CD4-positive, alpha-beta T cell treated with Interleukin-15 for 1 hour (primary cell): ENCODE measurements at places on chromosomes 6 and 20.

DNA sequence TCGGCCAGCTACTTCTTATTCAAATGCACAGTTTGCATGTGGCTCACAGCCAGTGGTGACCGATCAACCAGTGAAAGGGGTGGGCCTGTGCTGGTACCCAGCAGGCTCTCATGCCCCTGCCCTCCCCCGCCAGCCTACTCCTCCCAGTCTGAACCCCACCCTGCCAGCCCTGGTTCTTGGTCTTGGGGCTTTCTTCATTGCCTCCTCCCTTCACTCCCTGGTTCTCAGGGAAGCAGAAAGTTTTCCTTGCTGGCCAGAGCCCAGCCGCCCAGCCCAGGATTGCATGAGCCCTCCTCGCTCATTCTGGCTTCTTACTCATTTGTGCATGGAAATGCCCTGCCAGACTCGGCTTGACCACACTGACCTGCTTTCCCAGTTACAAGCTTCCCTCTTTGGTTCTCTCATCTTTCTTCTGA, 40.8 kb downstream of the KCNK17 start:
- no peak for DNase-seq

DNA sequence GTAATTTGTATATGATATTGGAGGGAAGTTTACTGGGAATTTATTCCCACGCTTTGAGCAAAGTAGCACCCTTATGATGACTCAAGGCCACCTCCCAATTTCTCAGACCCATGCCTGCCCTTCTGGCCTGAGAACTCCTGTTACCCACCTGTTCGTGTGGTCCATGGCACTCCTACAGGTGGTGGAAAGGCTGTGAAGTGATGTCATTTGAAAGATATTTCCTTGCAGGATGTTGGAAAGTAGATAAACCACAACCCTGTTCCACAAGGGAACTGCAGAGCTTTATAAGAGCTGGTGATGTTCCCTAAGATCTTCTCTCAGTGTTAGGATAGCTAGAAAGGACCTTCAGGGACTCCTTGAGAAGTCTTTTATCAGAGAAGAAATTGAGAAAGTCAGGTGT, 70.5 kb downstream of the ADGRG6 start:
- no peak for DNase-seq

- DNase-seq: no peak
These were observed 26.8 kb downstream of the DOK5 start for GRCh38 chr20:54502179-54502578.

GRCh38 chr20:17533396-17533795, 2.2 kb upstream of the BFSP1 start:
- no peak for DNase-seq

DNA sequence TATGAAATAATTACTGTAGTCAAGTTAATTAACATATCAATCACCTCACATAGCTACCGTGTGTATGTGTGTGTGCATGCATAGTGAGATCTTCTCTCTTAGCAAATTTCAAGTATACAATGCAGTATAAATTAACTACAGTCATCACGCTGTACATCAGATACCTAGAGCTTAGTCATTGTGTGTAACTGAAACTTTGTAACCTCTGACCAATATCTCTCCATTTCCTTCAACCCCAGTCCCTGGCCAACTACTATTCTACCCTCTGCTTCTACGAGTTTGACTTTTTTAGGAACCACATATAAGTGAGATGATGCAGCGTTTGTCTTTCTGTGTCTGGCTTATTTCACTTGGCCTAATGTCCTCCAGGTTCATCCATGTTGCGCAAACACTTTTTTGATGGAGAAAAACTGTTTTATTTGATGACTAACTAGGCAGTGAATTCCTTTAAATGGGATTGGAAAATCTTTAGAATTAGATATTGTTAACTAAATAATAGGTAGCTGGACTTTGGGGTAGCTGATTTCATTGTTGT, 459.5 kb downstream of the DHX35 start:
- no peak for DNase-seq

- DNase-seq: no peak
These were observed 25.9 kb upstream of the PRELID3B start for GRCh38 chr20:59068534-59068933.

GRCh38 chr20:4012589-4012988, 2.8 kb downstream of the RNF24 start:
- no peak for DNase-seq
